ENCODE measurements at places on chromosomes 5 and 9.

DNA sequence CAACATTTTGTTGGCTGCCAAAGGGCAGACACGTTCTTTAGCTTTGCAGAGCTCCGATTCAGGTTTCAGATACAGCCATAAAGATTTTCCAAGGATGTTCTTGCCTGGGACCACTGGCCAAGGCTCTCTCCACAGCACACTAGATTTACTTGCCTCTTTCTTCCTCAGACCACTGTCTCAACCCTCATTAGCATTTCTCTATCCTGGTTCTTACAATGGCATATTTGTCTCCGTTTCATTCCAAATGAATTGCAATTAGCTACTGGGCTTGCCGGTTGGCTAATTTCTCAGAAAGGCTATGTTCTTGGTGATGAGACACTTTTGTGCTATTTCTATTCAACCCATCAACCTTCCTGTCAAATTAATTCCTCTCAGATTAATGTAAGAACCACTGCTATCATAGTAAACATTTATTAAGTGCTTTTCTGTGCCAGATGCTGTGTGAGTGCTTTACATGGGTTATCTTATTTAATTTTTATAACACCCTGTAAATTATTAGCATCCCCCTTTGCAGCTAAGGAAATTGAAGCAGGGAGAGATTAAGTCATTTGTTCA lies 118.4 kb upstream of the NR3C1 start:
- no peak for DNase-seq

- no peak for DNase-seq
These were observed 76.9 kb upstream of the MINAR2 start for GRCh38 chr5:129670957-129671500.

DNA sequence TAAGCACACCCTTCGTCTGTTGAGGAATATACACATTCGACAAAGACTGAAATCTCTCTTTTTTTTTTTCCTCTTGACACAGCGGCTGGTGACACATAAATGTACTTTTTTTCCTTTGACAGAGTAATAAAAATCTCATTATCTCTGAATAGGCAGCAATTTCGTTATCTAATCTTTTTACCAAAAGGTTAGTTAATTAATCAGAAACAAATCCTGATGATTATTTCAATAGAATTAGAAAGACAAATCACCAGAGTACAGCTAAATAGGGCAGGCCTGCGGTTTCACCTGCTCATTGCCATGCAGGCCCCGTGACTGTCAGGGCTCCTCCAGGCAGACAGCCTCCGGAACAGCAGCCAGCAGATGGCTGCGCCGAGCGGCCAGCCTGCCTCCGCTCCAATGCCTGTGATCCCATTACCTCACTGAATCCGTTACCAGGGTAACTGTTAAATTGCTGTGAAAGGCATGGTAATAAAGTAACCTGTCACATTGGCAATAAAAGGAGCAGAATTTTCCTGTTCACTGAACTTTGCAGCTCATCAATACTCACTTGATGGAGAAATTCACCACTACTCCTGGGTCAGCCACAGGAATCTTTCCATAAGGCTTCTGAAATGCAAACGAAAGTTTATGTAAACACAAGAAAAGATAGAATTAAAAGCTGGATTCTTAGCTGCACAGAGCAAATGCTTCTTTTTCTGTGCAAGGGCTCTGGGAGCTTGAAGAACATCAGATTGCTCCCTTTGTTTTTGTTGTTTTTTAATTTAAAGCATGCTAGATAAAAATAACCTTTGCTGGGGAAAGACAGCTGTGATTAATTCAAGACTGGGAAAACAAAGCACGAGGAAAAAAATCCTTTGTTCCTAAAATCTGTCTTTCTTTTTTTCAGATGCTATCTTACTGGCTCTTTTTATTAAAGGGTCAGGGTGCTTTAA lies 666.4 kb upstream of the ZNF608 start:
- DNase-seq = no peak

DNA sequence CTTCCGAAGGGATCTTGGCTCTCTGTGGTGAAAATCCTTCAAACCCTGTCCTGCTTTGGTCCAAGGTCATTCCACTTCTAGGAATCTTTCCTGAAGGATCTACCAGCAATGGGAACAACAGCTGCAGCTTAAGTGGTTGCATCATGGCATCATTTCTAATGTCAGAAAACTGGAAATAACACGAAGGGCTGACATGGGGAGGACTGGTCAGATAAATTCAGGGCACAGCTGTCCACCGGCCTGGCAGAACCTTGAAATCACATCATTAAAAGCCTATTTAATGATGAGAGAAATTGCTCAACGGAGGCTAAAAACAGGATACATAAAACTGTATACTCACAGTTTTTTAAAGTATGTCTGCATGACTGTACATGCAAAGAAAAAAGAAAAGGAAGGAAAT lies 28.3 kb downstream of the OLFML2A start:
- DNase-seq = no peak

DNA sequence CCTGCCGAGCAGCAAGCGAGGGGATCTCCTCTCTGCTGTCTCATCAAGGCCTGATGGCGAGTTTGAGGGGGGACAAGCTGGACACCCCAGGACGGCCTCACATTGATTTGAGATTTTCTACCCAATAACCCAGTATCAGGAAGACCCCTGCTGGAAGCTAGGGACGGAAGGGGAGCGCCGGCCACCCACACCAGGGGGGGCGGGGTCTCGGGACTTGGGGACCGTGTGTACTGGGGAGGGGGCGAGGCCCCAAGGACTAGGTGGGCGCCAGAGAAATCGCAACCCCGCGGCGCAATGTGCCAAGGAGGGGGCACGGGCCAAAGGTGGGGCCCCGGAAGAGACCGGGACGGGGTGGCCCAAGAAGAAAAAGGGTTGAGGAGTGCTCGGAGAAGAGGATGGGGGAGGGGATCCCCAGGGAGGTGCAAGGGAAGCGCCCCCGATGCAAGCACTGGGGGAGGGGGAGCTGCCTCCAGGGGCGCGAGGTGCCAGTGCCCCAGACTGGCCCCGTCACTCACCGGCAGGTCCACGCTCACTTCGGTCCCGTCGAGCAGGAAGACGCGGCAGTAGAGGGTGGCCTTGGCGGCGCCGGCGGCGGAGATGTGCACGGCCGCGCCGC lies 1.1 kb downstream of the EPB41L4B start:
- DNase-seq = no peak

- DNase-seq = no peak
These were observed 196.7 kb downstream of the EBF1 start for GRCh38 chr5:158903006-158903405.

GRCh38 chr9:98977246-98977714 lies 33.6 kb downstream of the COL15A1 start:
- DNase-seq = no peak

DNA sequence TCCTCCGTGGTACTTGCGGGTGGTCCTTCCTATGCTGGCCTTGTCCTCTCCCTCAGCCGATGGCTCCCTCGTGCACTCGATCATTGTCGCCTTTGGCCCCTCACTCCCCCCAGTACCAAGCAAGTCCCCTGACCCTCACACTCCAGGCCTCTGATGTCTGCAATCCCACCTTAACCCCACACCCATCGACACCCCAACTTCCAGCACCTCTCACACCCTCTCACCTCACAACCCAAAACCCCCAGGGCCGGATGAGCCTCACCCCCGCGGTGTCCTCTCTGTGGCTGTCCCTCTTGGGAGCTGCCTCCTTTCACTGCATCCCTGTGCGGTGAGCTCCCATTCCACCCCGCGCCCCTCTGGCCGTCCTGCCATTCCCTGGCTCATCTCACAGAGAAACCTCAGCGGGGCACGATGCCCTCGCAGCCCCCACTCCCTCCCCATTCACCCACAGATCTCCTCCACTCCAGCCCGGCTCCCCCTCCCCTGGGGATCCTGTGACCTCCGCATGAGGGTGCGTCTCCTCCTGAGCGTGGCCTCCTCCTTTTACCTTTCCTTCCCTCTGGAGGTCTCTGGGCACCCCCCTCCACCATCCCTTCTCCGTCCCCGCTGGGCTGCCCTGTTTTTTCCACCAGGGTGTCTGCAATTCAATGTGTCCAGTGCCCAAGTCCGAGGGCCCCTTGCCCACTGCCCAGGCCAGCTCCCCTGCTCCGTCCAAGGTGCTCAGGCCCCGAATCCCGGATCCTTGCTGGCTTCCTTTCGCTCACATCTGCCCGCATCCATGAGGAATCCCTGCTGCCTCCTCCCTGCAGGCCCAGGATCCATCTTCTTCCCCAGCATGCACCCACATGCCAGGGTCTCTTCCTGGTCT lies 15.8 kb upstream of the RNU6ATAC start:
- no peak for DNase-seq

GRCh38 chr5:58314356-58315210 lies 145.3 kb downstream of the PLK2 start:
- DNase-seq = no peak

- DNase-seq = no peak
These were observed 80.0 kb upstream of the PCA3 start for GRCh38 chr9:76684213-76684612.
